ENCODE measurements at places on chromosomes 11 and 22.

- no peak for DNase-seq
Observed at GRCh38 chr22:19608003-19608690, 83.9 kb upstream of the CLDN5 start.

GRCh38 chr11:36193721-36194120 lies 95.5 kb downstream of the COMMD9 start:
- no peak for DNase-seq

- no peak for DNase-seq
Observed at GRCh38 chr22:20973634-20974286, 6.7 kb downstream of the AIFM3 start.

GRCh38 chr11:8266246-8267241 lies 2.9 kb upstream of the LMO1 start:
- DNase-seq, result no peak

GRCh38 chr22:50271519-50271970 lies 1.4 kb upstream of the MAPK11 start:
- DNase-seq, result peak; percentile 52

GRCh38 chr11:78372114-78372768 lies 45.4 kb downstream of the GAB2 start:
- DNase-seq, result no peak

DNA sequence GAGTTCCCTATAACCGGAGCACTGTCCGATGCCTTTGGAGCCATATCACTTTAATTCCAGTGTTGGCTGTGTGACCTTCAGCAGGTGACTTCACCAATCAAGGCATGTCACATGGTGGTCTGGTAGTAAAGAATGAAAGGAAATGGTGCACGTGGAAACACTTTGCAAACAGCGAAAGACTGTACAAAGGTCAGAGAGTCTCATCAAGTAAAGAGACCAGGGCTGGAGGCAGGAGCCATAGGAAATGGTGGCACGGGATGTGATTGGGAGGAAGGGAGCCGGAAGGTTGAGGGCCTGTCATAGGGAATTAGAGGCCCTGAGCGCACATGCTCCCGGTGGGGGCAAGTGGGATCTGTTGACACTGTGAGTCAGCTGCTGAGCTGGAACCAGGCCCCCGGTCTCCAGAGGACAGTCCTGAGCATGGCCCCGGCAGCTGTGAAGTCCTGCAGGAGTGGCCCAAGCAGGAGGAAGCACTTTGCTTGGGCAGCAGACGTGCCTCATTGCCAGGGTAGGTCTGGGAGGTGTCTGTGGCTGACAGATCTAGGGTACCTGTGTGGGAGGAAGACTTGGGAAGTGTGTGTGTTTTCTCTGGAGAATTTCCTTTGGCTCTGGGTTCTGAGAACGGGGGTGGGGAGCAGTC lies 2.0 kb downstream of the DAGLA start:
- no peak for DNase-seq

DNA sequence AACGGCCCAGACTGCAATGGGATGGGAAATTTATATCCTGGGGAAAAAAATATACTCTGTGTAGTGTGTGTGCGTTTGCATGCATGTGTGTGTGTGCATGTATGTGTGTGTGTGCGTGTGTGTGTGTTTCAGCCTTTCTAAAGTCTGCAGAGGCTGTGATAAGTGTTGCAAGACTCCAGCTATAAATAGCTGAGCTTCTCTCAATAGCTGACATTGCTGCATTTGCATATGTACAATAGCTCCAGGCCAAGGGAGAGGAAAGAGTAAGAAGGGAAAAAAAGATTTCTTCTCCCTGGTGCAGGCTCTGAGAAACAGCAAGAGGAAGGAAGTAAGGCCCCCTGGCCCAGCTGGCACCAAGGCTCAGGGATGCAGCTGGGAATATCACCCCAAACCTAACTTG lies 483.0 kb downstream of the MN1 start:
- DNase-seq, result no peak

DNA sequence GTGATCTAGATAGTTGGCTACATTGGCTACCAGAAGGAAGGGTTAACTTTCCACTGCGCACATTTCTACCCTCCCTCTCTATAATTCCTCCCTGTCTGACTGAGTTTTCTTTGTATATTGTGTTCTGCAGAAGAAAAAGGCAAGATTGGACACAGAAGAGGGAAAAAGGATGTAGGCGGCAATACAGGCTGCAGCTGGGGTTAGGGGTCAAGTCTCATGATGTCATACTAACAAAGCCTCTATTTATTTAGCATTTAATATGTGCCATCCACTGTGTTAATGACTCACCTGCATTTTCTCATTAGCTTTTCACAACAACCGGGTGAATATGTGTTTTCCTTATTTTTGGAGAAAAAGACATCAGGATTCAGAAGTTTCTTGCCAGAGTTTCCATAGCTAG lies 2.0 kb downstream of the FAM83F start:
- no peak for DNase-seq

- no peak for DNase-seq
Observed at GRCh38 chr11:46160100-46160499, 38.8 kb upstream of the PHF21A start.
